ENCODE measurements at places on chromosomes 4 and X.

- DNase-seq, result no peak
Observed at GRCh38 chr4:54296548-54297203, 67.6 kb downstream of the PDGFRA start.

DNA sequence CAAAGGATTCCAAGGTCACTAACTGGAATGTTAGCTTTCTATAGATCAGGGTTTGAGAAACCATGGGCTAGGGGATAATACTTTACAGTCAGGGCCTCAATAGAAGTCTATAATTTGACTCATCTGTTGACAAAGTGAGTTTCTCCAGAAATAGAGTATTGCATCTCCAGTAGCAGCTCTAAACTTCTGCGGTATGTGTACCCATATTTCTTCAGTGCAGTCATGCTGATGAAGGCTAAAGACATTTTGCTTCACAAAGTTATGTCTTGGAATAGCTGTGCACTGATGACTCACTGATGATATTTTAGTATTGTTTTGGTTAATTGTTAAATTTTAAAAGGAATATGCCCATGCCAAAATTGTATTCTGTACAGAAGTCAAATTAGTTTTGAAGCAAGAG, 464.9 kb upstream of the AMOT start:
- no peak for DNase-seq

DNA sequence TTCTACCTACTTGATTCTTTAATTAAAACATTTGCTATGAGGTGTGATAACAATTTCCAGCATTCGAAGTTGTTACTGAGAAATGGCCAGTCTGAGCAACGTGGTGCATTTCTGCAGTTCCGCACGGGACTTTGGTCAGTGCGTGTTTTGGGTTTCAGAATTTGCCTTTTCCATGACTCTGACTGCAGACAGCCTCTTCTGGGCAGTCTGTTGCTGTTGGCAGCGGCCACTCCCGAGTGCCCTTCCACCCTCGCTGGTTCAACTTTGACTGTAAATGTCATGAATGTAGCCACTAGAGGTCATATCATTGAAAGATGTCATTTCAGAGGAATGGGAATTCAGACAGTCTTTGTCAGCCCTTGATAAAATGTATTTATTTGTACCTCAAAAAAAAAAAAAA, 53.6 kb downstream of the NOP14 start:
- no peak for DNase-seq

DNA sequence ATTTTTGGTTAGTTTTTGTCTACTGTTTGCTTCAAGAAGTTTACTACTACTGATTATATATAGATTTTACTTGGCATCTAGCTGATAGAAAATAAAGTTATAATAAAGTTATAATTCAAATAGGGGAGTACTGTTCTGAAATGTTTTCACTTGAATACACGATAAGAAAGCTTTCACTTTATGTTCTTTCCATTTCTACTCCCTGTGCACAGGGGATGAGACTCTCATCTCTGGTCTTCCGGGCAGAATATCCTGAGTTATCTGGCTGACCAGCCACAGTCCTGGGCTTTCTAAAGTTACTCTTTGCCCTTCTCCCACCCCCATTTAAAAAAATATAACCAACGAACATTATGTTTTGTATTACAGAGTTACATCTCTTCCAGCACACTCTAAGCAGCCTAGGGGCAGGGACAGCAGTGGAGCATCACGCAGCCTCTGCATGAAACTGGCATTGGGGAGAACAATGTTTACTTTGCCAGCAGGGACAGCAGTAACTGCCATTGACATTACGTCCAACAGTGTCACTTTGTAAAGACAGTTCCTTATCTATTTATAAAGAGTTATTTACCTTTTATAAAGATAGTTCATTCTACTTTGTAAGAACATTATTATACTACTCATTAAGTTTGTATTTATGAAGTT, 64.3 kb downstream of the METTL14 start:
- DNase-seq, result peak; percentile 31

GRCh38 chr4:26060286-26060685, 146.3 kb downstream of the SMIM20 start:
- no peak for DNase-seq

DNA sequence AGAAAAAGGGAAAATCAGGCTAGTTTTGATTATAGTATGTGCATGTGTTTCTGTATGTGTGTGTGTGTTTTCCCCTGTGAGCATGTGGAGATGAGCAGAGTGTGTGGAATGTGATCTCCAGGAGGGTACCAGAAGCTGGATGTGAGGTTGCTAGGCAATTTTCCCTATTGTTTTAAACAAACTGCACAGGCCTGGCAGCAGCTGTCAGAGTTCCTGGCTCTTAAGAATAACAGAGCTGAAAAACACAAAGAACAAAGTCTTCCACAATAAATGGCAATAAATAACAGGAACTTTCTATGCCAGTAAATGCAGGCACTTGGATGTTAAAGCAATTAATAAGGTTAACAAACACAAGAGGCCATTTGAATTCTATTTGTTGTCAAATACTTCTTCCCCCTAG, 344.6 kb upstream of the CTSO start:
- DNase-seq, result peak; percentile 88

DNA sequence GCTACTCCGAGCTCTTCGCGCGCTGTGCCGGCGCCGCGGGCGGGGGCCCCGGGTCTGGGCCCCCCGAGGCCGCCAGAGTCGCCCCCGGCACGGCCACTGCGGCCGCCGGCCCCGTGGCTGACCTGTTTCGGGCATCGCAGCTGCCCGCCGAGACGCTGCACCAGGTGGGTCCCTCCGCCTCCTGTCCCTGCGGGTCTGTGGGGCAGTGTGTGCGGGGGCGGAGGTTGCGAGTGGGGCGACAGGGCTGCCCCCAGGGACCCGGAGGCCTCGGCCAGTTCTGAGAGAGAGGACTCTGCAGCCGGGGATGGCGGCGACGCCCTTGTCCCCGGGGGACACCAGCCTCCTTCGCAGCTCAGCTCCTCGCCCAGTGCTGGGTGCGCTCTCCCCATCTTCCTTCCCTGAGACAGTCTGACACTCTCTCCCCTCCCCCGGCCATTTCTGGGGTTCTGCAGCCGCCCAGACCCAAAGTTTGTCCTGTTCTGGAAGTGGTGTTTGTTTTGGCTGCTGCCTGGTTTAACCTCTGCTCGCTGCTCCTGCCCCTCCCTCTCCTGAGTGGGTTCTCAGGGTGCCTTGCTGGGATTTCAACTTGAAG, 609 bp downstream of the REPS2 start:
- DNase-seq, result no peak

- DNase-seq, result no peak
Observed at GRCh38 chr4:159685340-159686092, 582.6 kb downstream of the RAPGEF2 start.

- DNase-seq, result no peak
Observed at GRCh38 chr4:85598936-85599335, 124.0 kb downstream of the ARHGAP24 start.

- DNase-seq, result no peak
Observed at GRCh38 chr4:25818371-25818871, 44.4 kb downstream of the SEL1L3 start.

- no peak for DNase-seq
Observed at GRCh38 chr4:125486351-125486750, 171.6 kb downstream of the FAT4 start.

GRCh38 chrX:78315745-78316144, 11.7 kb downstream of the CYSLTR1 start:
- no peak for DNase-seq

DNA sequence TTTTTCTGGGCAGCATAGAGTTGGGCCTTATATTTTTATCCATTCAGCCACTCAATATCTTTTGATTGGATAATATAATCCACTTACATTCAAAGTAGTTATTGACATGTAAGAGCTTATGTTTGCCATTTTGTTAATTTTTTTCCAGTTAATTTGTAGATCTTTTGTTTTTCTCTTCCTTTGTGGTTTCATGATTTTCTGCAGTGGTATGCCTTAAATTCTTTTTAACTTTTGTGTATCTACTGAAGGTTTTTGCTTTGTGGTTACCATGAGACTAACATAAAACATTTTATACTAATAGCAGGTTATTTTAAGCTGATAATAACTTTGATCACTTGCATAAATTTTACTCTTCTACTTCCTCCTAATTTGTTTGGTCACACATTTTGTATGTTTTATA, 140.8 kb upstream of the GATB start:
- DNase-seq, result no peak

GRCh38 chr4:95093936-95094929, 336.5 kb downstream of the BMPR1B start:
- DNase-seq, result no peak

- DNase-seq, result no peak
Observed at GRCh38 chr4:113588895-113589668, 172.5 kb downstream of the CAMK2D start.
